Nucleus accumbens (tissue), 56 donors: ENCODE measurements at places on chromosomes 1 and 21.

DNA sequence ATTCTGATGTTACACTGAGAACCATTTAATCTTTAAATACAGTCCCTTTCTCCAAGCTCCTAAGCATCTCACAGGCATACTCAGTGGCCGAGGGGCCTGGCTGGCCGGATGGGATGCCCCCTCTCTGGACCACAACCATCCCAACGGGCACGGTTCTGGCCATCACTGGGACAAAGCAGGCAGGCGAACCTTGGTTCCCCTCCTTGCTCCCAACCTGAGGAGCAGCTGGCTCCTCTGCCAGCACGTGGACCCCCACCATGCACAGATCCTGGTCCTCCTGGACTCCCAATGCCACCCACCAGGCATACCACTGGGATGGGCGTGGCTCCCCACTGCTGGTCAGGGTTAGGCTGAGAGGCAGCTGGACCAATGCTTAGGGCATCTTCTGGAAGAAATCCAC lies 19.8 kb upstream of the PRDM16 start:
- DNase-seq, result no peak

- no peak for DNase-seq
Measured at GRCh38 chr1:192741095-192741494, 67.7 kb upstream of the RGS2 start.

GRCh38 chr1:1246577-1247340 lies at the start of gene C1QTNF12:
C1QTNF12 (minus strand) TSS chr1:1246722; CDS start chr1:1246690, 32 bp downstream.
- DNase-seq, result no peak

GRCh38 chr1:55413286-55413685 lies 198.1 kb upstream of the USP24 start:
- no peak for DNase-seq

GRCh38 chr21:26112127-26112742 lies 58.3 kb downstream of the APP start:
- no peak for DNase-seq

DNA sequence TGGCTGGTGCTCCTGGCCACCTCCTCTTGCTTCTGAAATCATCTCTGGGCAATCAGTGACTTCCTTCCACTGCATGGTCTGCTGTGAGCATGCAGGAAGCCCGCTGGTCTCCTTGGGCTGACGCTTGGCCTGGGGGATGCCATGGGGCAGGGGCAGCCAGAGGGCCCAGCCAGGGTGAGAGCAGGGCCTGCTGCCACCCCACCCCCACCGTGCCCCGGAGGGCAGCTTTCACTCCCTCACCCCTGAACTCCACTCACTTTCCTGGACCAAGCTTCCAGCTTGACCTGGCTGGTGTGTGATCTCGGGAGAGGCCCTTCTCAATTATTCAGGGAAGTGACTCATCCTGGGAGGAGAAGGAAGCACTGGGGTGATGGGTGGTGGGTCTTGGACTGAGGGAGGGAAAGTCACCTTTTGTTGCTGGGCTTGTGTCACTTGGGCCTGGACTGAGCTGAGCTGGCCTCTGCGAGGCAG lies 270.2 kb upstream of the CSF3R start:
- DNase-seq, result no peak
